ENCODE measurements at places on chromosomes 1 and 21. TPM values are rescaled to one million over a fixed set of nuclear protein-coding genes. Genes with fewer than 3 reads are reported as not detected.

DNA sequence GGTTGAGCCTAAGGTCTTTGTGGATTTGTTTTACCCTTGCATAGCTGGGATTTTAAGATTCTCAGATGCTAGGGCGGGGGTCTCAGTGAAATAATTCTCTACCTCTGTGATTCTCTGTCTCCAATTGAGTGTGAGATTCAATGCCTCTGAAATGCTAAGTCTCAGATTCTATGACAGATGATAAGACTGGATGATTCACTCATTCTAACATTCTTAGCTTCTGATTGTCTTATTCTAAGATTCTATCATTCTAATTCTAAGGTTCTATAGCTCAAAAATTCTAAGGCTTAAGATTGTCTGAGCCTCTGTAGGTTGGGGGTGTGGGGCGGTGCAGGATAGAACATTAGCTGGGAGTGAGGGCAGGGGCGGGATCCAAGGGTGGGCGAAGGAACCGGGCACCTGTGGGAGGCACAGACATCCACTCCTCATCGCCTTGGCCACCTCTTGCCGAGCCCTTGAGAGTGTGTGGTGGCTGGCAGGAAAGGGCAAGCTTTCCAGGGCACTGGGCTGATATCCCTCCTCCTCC is 29.5 kb downstream of the ADGRB2 start:
- H3K36me3 ChIP-seq = no peaks in the 10 kb centered on the region
- H3K27ac ChIP-seq = no peak overlapping the region
- DNase-seq = no peak
- no peaks in the 10 kb centered on the region for H3K4me1 ChIP-seq
- no peak overlapping the region for H3K4me3 ChIP-seq
- H3K27me3 ChIP-seq = no peaks in the 10 kb centered on the region

GRCh38 chr1:5151511-5151910 is 497.1 kb downstream of the AJAP1 start:
- no peak overlapping the region for H3K4me3 ChIP-seq
- no peak for DNase-seq
- no peaks in the 10 kb centered on the region for H3K36me3 ChIP-seq

DNA sequence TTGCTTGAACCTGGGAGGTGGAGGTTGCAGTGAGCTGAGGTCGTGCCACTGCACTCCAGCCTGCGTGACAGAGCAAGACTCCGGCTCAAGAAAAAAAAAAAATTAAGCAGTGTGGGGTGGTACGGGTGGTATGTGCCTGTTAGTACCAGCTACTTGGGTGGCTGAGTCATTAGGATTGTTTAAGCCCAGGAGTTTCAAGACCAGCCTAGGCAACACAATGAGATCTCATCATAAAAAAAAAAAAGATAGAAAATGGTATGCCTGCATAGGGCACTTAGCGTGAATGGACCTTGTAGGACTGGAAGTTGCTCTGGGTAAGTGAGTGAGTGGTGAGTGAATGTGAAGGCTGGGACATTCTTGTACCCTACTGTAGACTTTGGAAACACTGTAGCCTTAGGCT is 37.0 kb downstream of the TBCE start:
- H3K36me3 ChIP-seq = peaks cover 17% of the 10 kb centered on the region
- H3K27me3 ChIP-seq = no peaks in the 10 kb centered on the region
- DNase-seq = no peak

Gene DDAH1
- total RNA-seq = 10.1 TPM

DNA sequence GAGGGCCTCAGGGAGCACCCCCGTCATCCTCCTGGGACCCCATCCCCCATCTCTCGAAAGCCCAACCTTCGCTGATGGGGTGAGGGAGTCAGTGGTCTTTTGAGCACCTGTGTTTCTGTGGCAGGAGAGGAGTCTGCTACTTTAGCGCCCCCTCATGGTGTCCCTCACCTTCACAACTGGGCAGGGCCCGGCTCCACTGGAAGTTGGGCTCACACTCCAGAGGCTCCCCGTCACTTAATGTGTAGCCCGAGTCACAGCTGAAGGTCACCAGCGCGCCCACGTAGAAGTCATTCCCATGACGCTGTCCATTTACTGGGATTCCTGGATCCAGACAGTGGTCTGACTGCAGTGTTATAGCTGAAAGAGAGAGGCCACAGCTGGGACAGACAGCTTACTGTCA is 139.5 kb upstream of the HMGB4 start:
- DNase-seq = no peak
- no peak overlapping the region for H3K4me3 ChIP-seq
- H3K36me3 ChIP-seq = no peaks in the 10 kb centered on the region
- no peaks in the 10 kb centered on the region for H3K4me1 ChIP-seq
- H3K27me3 ChIP-seq = peaks cover 10% of the 10 kb centered on the region
- H3K27ac ChIP-seq = no peak overlapping the region

Gene PAQR6
- total RNA-seq = 0.47 TPM

DNA sequence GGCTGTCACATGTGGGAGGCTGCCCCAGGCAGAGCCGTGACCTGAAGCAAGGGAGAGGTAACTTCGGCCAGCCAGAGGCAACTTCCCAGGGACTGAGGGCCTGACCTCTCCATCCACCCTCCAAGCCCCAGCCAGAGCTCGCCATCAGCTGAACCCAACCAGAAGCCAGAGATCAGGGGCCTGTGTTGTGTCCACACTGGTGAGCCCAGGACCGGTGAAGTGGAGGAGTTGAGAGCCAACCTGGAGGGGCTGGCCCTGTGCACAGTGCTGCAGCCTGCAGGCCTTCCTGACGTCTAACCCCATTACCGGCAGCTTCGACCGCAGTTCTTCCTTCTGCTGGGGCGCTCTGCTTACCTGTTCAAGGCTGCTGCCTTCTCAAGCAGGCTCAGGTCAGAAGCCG is 19.6 kb upstream of the PDE9A start:
- no peak overlapping the region for H3K4me3 ChIP-seq
- H3K4me1 ChIP-seq = no peaks in the 10 kb centered on the region
- H3K36me3 ChIP-seq = no peaks in the 10 kb centered on the region
- DNase-seq = no peak
- H3K27ac ChIP-seq = no peak overlapping the region

DNA sequence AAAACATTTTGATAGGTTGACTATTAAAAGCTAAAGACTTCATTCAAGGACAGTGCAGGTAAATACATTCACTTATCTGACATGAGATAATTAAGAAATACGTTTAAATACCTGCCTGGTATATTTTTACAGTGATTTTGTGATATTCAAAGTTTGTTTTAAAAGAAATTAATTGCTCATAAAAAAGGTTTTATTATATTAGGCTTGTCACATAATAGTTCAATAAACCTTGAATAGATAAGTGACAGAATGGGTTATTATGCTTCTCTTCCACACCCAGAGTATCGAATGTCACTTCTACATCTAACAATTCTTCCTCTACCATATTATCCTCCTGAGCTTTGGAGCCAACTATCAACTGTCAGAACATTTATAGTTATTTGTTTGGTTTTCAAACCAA is 60.0 kb downstream of the LTN1 start:
- H3K27me3 ChIP-seq = no peaks in the 10 kb centered on the region
- no peak overlapping the region for H3K27ac ChIP-seq
- H3K4me1 ChIP-seq = no peaks in the 10 kb centered on the region
- DNase-seq = no peak
- peaks cover 86% of the 10 kb centered on the region for H3K36me3 ChIP-seq

DNA sequence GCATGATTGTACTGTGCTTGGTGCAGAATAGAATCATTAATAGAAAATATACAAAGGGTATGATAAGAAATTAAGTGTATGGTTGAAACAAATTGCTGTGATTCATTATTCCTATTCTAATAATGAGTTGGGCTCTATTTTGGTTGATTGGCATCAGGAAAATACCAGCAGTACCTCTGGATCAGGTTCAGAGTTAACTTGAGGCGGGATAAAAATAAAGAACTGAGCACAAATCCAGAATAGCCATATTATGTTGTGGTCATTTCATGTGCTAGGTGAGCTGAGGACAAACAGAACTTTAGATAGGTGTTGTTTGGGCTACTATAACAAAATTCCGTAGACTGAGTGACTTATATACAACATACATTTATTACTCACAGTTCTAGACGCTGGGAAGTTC is 60.7 kb upstream of the GCLM start:
- peaks cover 8% of the 10 kb centered on the region for H3K4me1 ChIP-seq
- H3K36me3 ChIP-seq = no peaks in the 10 kb centered on the region
- H3K4me3 ChIP-seq = no peak overlapping the region

Gene ESPN
- total RNA-seq = 0.41 TPM

DNA sequence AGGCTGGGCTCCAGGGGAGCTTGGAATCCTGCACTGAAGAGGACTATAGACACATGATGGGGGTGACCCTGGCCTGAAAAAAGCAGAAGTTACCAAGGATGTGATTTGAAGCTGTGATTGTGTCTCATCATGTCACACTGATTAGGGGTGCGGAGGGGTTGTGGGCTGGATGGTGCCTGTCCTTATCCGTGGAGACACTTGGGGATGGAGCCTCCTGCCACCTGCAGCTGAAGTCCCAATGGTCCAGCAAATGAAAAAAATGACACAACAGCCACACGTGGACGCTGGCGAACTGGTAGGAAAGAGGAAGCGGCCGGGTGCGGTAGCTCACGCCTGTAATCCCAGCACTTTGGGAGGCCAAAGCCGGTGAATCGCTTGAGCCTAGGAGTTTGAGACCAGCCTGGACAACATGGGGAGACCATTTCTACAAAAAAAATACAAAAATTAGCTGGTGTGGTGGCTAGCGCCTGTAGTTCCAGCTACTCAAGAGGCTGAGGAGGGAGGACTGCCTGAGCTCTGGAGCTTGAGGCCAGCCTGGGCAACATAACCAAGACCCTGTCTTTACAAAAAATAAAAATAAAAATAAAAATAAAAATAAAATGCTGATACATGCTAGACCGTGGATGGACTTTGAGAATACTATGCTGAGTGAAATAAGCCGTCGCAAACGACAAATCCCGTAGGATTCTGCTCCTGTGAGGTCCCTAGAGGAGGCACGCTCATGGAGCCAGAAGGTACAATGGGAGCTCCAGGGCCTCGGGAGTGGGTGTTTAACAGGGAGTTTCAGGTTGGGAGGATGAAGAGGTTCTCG is 838 bp upstream of the IBA57 start:
- peak overlapping the region; percentile 98 for H3K27ac ChIP-seq
- H3K4me3 ChIP-seq = peak overlapping the region; percentile 78
- H3K36me3 ChIP-seq = no peaks in the 10 kb centered on the region
- H3K27me3 ChIP-seq = peaks cover 9% of the 10 kb centered on the region
- peaks cover 58% of the 10 kb centered on the region for H3K4me1 ChIP-seq
- DNase-seq = no peak

- H3K4me1 ChIP-seq = peaks cover 18% of the 10 kb centered on the region
- H3K36me3 ChIP-seq = no peaks in the 10 kb centered on the region
- DNase-seq = no peak
- H3K4me3 ChIP-seq = no peak overlapping the region
These were observed 143.1 kb upstream of the KCNE2 start for GRCh38 chr21:34220556-34221195.

DNA sequence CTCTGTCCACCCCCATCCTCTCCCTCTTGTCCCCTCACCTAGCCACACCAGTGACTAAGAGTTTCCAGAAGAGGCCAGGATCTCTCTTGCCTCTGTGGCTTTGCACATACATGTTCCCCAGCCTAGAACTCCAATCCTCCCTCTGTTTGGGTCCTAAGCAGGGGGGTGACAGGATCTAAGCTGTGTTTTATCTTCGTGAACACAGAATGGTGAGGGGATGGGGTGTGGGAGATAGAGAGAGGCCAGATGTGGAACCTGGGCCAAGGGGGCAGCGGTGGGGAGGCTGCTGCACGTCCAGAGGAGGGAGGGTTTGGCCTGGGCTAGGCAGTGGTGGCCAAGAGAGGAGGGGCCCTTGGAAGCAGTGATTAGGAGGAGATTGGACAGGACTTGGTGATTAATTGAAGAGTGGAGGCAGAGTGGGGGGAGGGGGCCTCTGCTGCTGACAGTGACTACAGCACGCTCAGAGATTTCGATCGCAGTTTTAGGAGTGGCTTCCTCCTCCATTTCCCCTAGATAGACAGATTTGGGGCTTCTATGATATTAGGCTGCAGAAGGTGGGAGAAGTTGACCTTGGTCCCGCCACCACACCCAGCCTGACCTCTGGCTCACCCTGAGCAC is 17.1 kb upstream of the ADGRB2 start:
- H3K27ac ChIP-seq = no peak overlapping the region
- no peak overlapping the region for H3K4me3 ChIP-seq
- H3K36me3 ChIP-seq = no peaks in the 10 kb centered on the region
- H3K4me1 ChIP-seq = peaks cover 20% of the 10 kb centered on the region
- peaks cover 21% of the 10 kb centered on the region for H3K27me3 ChIP-seq

DNA sequence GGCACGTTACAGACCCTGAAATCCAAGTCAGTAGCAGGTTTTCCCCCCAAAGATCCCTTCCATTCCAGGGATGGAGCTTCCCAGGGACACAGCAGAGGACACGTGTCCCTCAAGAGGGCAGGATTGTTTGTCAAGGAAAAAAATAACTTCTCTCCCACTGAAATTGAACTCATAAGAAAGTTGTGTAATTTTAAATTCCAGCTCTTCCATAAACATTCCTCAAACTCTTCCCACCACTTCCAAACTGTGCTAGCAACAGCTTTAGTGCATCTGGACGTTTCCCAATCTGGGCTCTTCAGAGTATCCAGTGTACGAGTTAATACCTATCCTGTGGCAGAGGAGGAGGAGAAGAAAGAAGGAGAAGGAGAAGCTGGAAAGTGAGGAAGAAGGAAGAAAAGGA is 79.6 kb downstream of the PSMG1 start:
- no peaks in the 10 kb centered on the region for H3K27me3 ChIP-seq
- no peak overlapping the region for H3K4me3 ChIP-seq
- DNase-seq = no peak
- no peaks in the 10 kb centered on the region for H3K36me3 ChIP-seq
- H3K27ac ChIP-seq = peak overlapping the region; percentile 55
- peaks cover 22% of the 10 kb centered on the region for H3K4me1 ChIP-seq

GRCh38 chr1:178825167-178825566 is 45.7 kb downstream of the ANGPTL1 start:
- no peak overlapping the region for H3K4me3 ChIP-seq
- H3K27me3 ChIP-seq = no peaks in the 10 kb centered on the region
- no peak overlapping the region for H3K27ac ChIP-seq
- no peaks in the 10 kb centered on the region for H3K36me3 ChIP-seq
- DNase-seq = no peak
- no peaks in the 10 kb centered on the region for H3K4me1 ChIP-seq

- H3K36me3 ChIP-seq = no peaks in the 10 kb centered on the region
- no peak for DNase-seq
- peaks cover 44% of the 10 kb centered on the region for H3K27me3 ChIP-seq
- H3K4me3 ChIP-seq = no peak overlapping the region
These were observed 837 bp downstream of the UBASH3A start for GRCh38 chr21:42404539-42404938.

GRCh38 chr1:214391873-214392645 is 111.1 kb downstream of the SMYD2 start:
- H3K4me1 ChIP-seq = no peaks in the 10 kb centered on the region
- no peak for DNase-seq
- no peak overlapping the region for H3K27ac ChIP-seq
- peaks cover 47% of the 10 kb centered on the region for H3K36me3 ChIP-seq
- H3K27me3 ChIP-seq = no peaks in the 10 kb centered on the region

DNA sequence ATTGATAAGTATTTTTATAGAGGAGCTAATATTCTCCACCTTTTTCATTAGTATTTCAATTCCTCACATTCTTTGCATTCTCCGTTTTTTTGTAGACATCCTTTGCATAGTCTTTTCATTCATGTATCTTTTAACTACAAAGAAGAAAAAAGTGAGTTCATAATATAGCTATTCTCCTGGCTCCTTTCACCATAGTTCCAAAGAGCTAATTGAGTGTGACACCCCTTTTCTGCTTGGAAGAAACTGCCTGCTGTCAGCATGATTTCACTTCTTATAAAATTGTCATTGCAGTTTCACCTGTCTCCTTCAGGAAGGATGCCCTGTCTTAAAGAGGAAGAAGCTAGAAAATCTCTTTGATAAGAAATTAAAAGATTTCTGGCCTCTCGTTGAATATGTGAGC is 991.1 kb downstream of the KCNT2 start:
- H3K27ac ChIP-seq = no peak overlapping the region
- no peak overlapping the region for H3K4me3 ChIP-seq
- no peaks in the 10 kb centered on the region for H3K4me1 ChIP-seq

Measured in left ventricle myocardium inferior (tissue), 1 donor.